ENCODE measurements at places on chromosomes 5 and 9.

DNA sequence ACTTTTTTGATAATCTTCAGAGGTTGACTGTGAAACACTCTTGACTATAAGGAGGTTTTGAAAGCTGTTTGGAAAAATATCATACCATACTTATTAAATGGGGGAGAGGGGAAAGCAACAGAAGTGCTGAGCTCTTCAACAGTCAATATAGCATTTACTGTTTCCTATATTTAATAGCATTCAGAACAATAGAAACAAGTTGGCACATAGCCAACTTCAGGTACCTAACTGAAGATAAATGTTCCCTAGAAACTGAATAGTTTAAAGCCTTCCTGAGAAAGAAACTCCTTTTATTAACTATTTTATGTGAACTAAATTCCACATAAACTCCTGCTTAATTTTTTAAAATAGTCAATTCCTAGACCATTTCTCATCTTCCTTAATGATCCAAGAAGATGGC lies 26.3 kb downstream of the SLC31A1 start:
- no peak for DNase-seq

DNA sequence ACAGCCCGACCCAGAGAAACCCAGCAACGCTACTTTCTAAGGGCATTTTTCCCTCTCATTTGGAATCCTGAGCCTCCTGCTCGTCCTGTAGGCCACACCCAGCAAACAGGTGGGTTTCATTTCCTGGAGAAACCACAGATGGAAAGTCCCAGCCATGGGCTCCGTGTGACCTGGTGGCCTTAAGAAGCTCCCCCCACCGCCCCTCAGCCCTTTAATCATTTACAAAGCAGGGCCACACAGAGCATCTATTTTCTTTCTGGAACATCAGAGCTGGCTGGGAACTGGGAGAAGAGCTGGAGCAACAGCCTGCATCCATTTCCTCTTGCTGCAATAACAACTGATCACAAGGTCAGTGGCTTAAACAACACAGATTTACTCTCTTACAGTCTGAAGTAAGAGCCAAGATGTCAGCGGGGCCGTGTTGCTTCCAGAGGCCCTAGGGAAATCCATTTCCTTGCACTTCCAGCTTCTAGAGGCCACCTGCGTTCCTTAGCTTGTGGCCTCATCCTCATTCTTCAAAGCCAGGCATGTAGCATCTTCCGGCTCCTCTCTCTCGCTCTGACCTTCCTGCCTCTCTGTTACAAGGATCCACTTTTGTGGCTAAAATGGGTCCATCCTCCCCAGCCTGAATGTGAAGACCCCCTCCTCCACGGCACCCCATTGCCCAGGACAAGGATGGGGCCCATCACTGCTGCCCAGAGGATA lies 40.5 kb downstream of the C9orf50 start:
- no peak for DNase-seq

DNA sequence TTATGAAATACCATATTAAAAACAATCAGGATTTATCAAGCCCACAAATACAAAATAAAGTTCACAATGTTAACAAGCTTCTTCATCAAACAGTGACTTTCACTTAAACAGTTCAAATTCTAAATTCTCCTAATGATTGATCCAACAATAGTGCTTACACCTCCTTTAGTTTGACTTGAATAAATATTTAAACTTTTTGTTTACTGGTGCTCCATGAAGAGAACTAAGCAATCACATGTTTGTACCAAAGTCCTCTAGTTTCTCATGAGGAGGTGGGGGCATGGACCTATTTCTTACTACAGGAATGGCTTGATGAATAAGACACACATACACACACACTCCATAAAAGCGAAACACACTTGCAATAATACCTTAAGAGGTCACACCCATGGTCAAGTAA lies 95.8 kb downstream of the RAPGEF6 start:
- no peak for DNase-seq

GRCh38 chr5:139078345-139078744 lies 119.8 kb downstream of the SIL1 start:
- no peak for DNase-seq

DNA sequence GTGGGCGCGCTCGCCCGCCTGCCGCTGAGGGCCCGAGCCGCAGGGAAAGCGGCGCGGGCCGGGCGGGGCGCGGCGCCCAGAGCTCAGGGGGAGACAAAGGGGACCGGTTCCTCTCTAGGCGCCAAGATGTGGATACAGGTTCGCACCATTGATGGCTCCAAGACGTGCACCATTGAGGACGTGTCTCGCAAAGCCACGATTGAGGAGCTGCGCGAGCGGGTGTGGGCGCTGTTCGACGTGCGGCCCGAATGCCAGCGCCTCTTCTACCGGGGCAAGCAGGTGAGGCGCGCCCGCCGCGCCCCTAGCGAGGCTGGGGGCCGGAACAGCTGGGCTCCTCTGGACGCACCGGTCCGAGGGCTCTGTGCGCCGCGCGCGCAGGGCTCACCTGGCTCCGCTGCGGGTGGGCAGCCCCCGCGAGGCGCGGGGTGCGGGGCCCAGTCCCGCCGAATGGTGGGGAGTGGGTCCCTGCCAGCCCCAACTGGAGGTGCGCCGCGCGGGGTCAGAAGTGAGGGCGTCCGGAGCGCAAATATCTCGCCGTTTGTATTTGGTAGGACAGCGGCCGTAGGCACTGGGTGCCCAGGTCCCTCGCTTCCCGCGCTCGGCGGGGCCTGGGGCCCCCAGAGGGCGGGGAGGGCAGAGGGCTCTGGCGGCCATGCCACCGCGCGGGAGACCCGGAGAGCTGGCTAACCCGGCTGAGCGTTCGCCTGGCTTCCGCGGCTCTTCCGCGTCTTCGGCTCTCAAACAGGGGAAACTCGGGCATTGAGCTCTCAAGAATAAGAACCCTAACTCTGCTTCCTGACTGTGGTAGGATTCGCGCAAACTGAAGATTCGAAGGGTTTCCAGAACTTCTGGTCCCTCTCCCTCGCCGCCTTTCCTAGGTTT lies 607 bp downstream of the UHRF2 start:
- no peak for DNase-seq
